Fibroblast of skin of left biceps (primary cell): ENCODE measurements at places on chromosomes 1 and 21.

DNA sequence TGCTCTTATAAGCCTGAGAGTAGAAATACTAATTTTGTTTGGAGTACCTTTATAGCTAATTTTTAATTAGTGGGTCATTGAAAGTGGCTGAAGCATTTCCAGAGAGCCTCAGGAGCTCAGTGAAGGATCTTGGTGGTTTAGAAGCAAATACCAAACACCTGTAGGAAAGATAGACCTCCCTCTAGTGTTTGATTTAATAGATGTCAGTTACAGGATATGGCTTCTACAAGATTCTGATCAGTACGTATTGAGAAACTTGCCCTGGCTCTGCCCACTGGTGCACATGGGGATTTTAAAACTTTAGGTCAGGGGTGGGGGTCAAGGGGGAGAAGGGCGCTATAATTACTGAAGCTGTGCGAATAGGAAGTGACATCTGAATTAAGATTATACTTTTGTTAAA is 122.2 kb downstream of the POU2F1 start:
- no peak for DNase-seq

DNA sequence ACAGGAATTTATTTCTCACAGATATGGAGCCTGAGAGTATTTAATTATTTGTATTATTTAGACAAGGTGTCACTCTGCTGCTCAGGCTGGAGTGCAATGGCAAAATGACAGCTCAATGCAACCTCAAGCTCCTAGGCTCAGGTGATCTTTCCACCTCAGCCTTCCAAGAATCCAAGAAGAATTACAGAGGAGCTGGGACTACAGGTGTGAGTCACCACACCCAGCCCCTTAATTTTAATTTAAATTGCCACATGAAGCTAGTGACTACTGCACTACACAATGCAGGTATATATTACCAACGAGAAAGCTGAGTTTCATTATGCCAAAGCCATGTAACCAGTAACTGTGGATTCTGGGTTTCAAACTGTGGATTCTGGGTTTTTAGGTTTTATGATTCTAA is 2.1 kb downstream of the KHDC4 start:
- DNase-seq, result no peak

DNA sequence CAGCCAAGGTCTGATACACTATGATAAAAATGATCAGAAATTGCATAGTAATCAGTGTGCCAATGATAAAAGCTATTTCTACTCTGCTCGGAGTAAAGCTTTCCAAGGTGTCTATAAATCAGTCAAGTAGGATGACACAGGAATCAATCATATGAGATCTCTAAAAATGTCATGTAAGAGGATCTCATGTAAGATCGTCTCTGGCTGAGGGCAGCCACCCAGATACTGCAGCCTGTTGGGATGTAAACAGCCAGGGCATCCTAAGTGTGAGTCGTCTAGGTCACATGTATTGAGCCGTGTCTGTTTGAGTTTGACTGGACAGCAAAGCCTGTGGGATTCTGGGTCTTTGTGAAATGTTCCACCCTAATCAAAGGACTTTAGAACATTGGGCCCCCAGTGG is 2.8 kb upstream of the TEX35 start:
- no peak for DNase-seq

DNA sequence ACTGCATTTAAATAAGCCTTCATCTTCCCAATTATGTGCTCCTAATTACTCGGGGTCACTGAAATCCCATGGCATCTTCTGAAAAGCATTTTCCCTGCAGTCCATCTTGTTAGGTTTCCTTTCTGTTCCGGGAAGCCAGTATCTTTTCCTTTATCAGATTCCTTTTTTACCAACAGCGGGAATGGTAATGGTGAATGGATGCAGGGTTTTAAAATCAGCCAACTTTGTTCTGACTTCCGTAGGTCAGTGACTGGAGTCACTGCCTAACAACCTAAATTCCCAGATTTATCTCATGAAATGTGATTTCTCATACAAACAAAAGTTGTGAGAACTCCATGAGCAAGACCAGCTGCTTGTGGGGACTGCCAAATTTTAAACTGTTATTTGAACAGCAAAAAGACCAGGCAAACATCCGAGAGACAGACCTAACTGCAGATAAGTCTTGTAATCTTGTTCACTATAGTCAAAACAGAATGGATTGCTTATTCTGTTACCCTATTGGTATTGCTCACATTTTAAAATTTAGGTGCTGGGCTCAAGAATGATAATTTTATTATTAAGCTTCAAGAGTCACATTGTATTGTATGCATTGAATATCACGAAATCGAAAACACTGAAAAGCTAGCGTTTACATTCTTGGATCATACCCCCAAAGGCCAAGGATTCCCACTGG is 1.2 kb upstream of the RWDD3 start:
- DNase-seq, result no peak

DNA sequence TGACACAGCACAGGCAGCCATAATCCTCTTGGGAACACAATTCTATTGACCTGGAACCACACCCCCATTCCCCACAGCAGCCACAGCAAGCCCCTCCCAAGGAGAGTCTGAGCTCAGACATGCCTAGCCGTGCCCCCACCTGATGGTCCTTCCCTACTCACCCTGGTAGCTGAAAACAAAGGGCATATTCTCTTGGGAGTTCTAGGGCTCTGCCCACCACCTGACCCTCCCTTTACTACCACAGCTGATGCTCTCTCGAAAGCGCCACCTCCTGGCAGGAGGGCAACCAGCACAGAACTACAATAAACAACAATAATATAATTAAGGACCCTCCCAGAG is 184.8 kb upstream of the COA6 start:
- no peak for DNase-seq

GRCh38 chr1:38814444-38814983 is 45.1 kb downstream of the RRAGC start:
- no peak for DNase-seq

- no peak for DNase-seq
Observed at GRCh38 chr1:208479435-208479834, 235.3 kb upstream of the PLXNA2 start.

GRCh38 chr1:43021547-43022474 is 63.1 kb upstream of the SLC2A1 start:
- DNase-seq, result no peak

GRCh38 chr1:205326812-205327466 is 5.4 kb upstream of the NUAK2 start:
- no peak for DNase-seq

- peak; percentile 83 for DNase-seq
Observed at GRCh38 chr1:202235856-202236837, 42.5 kb downstream of the LGR6 start.

DNA sequence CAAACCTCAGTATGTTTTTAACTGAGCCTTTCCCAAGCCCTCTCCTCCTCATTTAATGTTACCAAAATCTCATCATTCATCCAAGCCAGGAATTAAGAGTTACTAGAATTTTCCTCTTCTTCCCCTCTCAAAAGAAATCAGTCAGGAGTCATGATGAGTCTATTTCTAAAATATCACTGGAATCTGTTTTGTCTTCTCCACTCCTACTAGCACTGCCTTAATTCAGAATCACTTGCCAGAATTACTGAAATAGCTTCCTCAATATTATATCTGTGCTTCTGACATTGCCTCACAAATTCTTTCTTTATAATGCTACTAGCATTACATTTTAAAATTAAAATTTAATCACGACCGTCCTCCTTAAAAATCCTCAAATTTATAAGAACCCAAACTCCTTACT is 106.1 kb downstream of the PTGER3 start:
- no peak for DNase-seq

GRCh38 chr1:81287411-81288080 is 513.2 kb upstream of the ADGRL2 start:
- no peak for DNase-seq

- no peak for DNase-seq
Observed at GRCh38 chr21:44485254-44485793, 30.0 kb downstream of the LRRC3 start.

DNA sequence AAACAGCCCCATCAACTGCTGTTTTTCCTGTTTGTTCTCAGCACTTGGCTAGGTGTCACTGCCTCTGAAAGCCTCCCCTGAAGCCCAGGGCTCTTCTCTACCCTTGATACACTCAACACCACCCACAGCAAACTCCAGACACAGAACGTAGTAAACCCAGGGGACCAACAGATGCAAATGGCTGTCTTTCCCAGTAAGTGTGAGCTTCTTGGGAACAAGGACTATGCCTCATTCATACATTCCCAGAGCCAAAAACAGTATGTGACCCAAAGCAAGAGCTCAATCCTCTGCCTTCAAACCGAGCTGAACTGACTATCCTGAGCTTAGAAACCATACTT is 4.4 kb downstream of the LBR start:
- DNase-seq, result no peak

- no peak for DNase-seq
Observed at GRCh38 chr1:44417351-44418021, 12.4 kb downstream of the RNF220 start.

- no peak for DNase-seq
Observed at GRCh38 chr1:153354515-153355193, 3.0 kb upstream of the S100A9 start.

- no peak for DNase-seq
Observed at GRCh38 chr1:113281550-113281949, 108.8 kb upstream of the MAGI3 start.

- no peak for DNase-seq
Observed at GRCh38 chr1:87044424-87044823, 130.0 kb downstream of the HS2ST1 start.

GRCh38 chr1:190029441-190029840 is 448.2 kb downstream of the BRINP3 start:
- no peak for DNase-seq

DNA sequence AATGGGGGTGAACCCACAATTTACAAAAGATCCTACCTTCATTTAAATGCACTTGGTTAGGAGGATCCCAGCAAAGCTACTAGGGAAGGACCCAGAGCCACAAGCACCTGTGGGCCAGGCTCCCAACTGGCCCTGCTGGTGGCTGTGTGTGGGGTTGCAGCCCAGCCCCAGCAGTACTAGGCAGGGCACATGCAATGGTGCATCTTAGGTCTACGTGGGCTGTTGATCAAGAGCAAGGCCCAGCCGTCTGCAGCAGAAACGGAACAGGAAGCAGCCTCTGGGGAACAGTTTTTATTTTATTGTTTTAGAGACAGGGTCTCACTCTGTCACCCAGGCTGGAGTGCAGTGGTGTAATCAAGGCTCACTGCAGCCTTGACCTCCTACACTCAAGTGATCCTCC is 134.1 kb upstream of the RAB4A start:
- DNase-seq, result no peak

- no peak for DNase-seq
Observed at GRCh38 chr1:30410153-30410851, 313.1 kb downstream of the MATN1 start.

DNA sequence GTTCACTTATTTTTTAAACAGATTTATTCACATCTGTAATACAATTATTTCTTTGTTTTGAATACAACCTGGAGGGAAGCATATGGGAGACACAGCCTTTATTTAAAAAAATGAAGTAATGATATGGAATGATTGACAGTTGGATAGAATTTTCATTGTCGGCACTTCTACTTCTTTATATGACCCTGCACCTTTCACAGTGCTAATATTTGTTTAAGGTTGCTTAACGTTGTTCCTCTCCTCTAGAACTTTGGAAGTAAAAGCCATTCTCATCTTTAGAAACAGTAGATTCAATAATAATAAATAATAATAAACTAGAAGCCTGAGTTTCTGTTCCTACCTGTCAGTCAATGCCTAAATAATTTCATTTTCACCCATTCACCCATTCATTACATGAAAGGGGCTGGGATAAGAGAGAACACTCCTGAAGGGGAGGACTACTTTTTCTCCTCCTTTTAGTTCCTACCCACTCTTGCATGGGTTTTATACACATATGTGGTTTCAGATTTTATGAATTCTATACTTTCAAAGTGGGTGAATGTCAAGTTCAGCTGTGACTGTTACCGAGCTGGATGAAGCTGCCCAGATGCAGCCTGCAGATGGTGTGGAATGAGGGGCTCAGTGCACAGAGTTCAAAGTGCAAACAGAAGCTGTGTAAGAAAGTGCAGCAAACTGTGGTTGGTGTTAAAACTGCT is 9.4 kb downstream of the RUNX1 start:
- no peak for DNase-seq

DNA sequence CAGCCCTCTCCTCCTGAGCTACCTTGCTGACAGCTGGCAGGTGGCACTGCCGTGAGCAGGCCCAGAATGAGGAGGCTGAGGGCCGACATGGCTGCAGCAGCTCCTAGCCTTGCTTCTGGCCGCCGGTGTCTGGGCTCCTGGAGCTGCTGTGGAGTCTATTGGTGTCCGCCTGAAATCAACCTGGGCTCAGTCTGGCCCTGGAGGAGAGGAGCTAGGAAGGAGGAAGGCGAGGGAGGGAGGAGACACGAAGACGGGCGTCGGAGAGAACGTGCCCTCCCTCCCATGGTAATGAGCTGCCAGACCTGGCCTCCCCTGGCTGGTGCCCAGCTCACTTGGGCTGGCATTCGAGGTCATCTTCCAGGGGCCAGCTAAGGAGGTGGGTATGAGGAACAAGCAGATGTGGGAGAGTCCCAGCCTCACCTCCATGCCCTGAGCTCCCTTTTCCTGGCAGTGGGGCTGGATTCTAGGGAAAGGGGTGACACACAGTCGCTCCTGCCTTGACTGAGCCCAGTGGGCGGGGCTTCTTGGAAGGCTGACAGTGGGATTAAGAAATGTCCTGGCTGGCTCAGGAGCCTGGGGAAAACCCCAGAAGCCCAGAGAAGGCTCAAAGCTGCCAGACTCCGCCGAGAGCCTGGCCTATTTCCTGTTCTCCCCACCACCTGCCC is at the start of gene PDZK1IP1:
Gene PDZK1IP1, minus strand, starts transcription at position 193 of the 665 bp plus-strand sequence. Its CDS starts 104 bp downstream, at position 89.
- no peak for DNase-seq

- DNase-seq, result no peak
Observed at GRCh38 chr21:34900376-34900775, 148.7 kb downstream of the RUNX1 start.

GRCh38 chr1:228079013-228079412 is 3.5 kb upstream of the ARF1 start:
- DNase-seq, result no peak

DNA sequence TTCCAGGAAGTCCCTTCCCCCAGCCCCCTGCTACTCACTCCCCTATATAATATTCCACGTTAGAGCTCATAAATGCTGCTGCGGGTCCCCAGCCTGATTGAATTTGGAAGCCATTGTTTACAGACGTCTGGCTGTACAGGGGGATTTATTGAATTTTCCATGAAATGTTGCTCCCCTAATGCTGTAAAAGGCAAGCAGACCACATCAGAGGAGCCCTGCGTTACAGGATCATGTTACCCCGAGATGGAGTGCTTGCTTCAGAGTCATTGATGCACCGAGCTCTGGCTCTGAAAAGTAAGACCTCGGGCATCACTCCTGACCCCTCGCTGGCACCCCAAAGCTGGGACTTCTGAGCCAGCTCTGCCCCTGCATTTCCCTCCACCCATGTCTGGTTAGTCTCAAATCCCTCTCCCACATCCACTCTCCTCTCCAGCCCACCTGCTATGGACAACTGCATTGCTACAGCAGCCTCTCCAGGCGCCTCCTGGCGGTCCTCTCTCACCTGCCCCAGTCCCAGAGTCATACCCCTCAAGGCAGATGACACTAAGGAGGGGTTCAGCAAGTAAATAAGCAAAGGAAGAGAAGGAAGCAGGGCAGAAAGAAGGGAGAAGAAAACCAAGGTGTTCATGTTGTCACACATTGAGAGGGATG is 127.8 kb downstream of the TMEM53 start:
- no peak for DNase-seq

DNA sequence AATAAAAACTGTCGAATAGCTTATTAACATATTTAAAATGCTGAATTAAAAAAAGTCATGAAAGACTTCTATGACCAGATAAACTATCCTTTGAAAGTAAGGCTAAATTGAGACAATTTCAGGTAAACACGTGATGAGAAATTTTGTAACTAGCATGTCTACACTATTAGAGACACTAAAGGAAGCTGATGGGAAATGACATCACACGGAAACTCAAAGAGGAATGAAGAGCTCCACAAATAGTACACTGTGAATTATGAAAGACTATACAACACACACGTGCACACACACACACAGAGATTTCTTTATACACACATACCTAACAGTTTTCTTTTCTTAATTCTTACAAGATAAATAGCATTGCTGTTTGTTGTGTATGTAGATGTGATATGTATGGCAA is 70.9 kb upstream of the PLA2G4A start:
- DNase-seq, result no peak
